ENCODE measurements at places on chromosomes 12 and 14.

- DNase-seq, result no peak
Observed at GRCh38 chr12:111488271-111488670, 82.5 kb downstream of the SH2B3 start.

DNA sequence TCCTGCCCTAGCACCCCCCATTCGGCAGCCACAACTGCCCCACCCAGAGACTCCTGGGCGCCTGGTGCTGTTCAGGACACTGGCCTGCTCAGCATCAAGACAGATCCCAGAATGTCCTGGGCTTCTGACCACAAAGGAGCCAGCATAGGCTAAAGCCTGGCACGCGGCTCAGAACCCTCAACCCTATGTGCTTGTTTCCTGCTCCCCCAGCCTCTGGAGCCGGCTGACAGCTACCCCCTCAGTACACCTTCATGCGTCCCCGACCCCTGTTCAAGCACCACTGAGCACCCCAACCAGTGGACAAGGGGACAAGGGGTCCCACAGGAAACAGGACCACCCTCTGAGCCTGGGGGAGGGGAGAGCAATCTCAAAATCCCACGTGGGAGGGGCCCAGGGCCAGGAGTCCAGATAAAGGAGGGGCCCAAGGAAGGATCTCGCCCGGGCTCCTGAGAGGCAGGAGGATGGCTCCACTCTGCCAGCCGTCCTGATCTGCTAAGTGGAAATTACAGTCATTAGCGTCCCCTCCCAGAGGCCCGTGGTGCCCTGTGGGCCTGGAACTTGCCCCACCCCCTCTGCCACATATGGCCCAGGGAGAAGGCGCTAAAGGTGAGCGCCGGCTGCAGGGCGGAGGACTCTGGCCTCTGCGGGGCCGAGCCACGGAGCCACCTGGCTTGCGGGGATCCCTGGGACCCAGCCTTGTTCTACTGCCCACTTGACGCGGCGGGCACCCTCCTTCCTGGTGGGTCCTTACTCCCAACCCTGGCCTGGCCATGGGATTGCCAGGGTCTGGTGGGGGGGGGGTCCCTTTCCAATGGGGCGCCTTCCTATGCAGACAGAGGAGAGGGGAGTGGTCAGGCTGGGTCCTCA, 27.2 kb upstream of the GPR132 start:
- DNase-seq, result no peak

- no peak for DNase-seq
Observed at GRCh38 chr12:121980892-121981272, 40.8 kb upstream of the BCL7A start.

- DNase-seq, result no peak
Observed at GRCh38 chr14:23428686-23429495, 6.6 kb downstream of the MYH7 start.

DNA sequence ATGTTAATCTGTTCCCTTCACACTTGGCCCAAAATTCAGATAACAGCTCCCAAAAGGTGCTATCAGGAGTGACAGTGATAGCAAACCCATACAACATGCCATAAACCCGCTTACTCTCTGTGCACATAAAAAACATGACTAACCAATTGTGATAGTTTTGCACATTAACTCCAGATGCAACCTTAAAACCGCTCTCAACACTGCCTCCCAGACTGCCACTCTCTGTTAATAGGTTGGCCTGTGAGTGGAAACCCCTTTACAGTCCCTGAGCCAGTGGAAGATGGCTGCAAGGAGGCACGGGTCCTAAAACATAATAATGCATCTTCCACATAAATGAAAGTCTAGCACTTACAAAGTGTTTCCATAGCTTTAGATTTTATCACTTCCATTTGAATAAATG, 12.0 kb upstream of the TMTC1 start:
- DNase-seq, result no peak

DNA sequence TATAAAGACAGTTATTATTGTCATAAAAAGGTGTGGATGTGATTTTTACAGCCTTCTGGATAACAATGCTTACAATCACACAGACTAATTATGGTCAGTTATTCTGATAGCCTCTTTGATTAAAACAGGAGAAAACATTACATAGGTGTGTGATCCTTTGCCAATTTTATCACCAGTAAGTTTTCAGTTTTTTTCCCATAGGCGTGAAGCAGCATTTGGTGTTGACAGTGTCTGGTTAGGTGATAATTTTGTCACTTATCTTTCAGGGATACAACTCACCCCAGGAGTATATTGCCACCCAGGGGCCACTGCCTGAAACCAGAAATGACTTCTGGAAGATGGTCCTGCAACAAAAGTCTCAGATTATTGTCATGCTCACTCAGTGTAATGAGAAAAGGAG, 208.8 kb downstream of the EPS8 start:
- DNase-seq, result no peak

GRCh38 chr12:112616469-112617152, 174.9 kb upstream of the RPH3A start:
- DNase-seq, result no peak

GRCh38 chr14:69632164-69632563, 20.8 kb downstream of the SUSD6 start:
- DNase-seq, result no peak

- DNase-seq, result no peak
Observed at GRCh38 chr12:48454667-48455066, 17.7 kb upstream of the ANP32D start.

DNA sequence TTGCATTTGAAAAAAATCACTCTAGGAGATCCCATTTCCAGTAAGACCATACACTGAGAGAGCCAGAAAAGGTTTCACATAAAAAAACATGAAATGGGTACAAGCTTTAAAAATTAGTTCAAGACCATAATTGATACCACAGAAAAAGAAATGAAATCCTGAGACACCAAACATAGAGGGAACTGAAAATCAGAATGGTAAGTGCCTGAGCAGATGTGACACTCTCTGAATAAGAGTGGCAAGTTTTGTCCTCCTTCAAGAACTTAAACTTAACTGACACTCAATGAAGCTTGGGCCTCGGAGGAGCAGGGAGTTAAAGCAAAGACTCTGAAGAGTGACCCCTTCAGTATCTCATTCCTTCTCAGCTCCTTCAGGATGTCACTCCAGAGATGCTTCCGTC, 23.2 kb upstream of the PTGDR start:
- no peak for DNase-seq

GRCh38 chr12:18462442-18462841, 201.1 kb downstream of the PIK3C2G start:
- DNase-seq, result no peak

DNA sequence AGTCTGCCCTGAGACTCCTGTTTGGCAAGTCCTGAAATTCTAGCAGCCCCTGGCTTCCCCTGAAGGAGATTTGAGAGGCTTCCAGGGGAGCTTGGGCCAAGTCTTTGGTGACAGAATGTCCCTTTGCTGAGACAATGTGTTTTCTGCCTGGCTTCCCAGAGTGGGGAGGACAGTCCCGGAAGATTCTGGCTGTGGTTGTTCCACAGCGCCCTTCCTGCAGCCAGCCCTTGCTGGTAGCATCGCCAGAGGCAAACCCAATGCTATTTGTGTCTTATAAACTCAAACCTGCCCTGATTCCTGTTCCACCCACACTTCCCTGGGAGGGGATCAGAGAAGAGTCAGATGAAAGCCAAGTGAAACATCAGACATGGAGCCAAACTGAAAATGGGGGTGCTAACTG, 56.4 kb upstream of the OAS1 start:
- DNase-seq, result no peak

DNA sequence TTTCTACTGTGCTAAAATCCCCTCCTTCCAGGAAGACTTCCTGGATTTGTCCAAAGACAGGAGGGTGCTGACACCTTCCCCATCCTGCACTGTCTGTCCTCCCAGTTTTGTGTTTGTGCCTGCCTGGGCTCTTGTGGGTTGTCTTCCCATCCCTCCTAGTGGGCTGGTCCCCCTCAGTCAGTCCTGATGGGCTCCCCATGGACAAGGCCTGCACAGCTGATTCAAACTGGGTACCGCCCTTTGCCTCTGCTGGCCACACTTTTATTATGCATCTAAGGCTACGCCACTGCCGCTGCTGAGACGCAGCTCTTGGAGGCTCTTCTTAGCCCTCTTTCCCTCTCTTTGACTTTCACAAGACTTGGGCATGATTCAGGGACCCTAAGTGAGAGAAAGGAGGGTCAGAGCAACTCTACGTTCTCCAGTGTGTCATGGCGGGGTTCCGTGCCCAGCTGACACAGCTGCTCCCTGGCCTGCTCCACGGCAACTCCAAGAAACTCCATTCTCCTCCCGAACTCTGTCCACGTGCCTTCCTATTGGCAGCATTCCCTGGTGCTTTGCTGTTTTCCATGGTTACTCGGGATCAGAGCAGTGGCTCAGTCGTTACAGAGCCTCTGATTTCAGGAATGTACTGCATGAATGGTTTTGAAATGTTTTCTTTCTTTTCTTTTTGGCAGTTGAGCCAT, 3.8 kb upstream of the KRT85 start:
- no peak for DNase-seq

- no peak for DNase-seq
Observed at GRCh38 chr14:94561656-94562010, 391 bp downstream of the SERPINA4 start.

GRCh38 chr12:106964526-106964925, 8.8 kb downstream of the TMEM263 start:
- no peak for DNase-seq

DNA sequence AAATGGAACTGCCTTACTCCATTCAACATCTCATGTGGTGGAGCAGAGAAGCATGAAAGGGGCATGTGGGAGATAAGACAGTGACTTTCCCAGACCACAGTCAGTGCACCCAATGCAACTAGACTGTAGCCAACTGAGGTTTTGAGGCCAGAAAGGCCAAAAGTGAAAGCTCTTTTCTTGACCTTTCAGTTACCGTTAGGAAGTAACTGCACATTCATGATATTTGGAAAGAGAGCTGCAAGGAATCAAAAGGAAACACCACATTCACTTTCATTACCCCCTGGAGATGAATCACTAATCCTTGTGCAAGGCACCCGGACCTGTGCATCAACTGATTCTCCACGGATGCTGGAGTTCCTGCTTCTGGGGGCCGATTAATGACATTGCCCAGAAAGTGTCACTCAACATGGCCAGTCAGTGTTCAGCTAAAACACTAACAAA, 72.9 kb upstream of the ELK3 start:
- DNase-seq, result no peak

GRCh38 chr14:76848879-76849278, 22.7 kb downstream of the LRRC74A start:
- DNase-seq, result no peak

GRCh38 chr14:100660882-100661635, 65.6 kb upstream of the DLK1 start:
- no peak for DNase-seq

DNA sequence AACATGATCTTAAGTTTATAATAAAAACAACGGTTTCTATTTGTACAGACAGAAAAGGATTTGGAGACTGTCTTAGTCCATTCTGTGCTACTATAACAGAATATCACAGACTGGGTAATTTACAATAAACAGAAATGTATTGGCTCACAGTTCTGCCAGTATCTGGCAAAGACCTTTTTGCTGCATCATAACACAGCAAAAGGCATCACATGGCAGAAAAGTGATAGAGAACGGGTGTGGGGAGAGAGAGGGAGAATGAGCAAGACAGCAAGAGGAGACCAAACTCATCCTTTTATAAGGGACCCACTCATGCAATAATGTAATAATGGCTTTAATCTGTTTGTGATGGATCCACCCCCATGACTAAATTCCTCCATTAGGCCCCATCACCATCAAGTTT, 17.0 kb upstream of the NUDT4 start:
- no peak for DNase-seq

DNA sequence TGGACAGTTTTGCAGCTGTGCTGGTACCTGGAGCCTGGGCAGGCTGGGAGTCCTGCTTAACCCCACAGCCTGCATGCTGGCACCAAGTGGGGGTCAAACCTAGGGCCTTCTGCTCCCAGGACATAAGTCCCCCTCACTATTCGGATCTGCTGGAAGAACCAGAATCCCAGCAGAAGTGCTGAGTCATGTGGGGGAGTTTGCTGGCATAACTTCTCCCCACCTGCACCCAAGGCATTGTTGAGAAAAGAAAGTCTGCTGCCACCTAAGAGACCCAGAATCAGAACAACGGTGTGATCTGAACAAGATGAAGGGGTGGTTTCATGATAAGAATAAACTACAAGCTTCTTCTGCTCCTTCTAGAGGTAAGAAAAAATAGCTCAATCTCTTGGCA, 102.7 kb downstream of the RBM19 start:
- DNase-seq, result no peak

DNA sequence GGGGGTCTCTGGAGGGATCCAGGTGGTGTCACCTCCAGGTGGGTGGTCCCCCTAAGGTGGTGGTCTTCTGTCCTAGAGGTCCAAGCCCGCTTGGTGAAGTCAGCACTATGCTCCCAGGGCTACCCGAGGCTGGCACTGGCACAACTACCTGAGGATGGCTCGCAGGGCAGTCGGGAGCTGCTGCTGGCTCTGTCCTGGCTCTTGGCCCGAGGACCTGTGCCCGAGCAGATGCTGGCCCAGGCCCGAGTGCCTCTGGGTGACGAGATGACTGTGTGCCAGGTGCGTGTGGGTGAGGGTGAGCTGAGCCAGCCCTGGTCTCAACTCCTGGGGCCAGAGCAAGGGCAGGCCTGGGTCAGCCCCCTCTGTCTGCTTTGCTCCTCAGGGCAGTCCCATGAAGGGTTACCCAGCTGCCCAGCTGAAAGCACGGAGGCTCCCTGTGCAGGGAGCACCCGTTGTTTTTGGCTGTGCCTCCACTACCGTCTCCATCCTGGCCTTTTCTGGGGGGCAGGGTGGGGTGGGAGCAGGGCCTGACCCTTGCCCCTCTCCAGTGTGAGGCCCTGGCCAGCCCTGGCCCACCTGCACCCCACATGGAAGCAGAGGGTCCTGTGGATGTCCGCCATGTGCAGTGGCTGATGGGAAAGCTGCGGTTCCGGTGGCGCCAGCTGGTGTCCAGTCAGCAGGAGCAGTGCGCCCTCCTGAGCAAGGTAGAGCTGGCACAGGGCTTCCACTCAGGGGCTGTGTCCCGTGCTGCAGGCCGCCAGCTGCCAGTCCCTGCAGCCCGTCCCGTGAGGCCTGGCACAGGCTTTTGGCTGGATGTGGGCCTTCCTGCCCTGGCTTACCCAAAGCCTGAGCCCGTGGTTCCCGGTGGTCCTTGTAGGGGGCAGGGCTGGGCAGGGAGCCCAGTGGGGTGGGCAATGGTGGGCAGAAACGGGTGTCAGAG, 1.3 kb downstream of the TEDC1 start:
- no peak for DNase-seq

GRCh38 chr14:104563742-104564615, 15.6 kb upstream of the C14orf180 start:
- DNase-seq, result peak; percentile 51

- no peak for DNase-seq
Observed at GRCh38 chr14:73726025-73726961, 12.1 kb upstream of the PNMA1 start.

DNA sequence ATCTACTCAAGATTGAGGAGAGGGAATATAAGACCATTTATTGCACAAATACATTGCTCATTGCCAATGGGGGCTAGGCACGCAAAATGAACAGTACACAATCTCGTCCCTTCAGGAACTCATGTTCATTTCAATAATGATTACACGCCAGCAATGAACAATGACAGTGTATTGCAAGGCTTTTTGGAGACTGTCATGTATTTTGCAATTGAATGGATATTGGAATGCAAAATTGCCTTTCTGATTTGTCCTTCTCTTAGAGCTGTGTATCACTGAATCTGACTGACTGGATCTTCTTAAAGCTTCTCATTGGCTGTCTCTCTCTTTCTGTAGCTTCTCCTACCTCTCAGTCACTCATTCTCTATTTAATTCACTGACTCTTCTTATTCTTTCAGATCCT, 400.2 kb upstream of the DCN start:
- DNase-seq, result no peak
